ENCODE measurements at places on chromosomes 5 and 9.

DNA sequence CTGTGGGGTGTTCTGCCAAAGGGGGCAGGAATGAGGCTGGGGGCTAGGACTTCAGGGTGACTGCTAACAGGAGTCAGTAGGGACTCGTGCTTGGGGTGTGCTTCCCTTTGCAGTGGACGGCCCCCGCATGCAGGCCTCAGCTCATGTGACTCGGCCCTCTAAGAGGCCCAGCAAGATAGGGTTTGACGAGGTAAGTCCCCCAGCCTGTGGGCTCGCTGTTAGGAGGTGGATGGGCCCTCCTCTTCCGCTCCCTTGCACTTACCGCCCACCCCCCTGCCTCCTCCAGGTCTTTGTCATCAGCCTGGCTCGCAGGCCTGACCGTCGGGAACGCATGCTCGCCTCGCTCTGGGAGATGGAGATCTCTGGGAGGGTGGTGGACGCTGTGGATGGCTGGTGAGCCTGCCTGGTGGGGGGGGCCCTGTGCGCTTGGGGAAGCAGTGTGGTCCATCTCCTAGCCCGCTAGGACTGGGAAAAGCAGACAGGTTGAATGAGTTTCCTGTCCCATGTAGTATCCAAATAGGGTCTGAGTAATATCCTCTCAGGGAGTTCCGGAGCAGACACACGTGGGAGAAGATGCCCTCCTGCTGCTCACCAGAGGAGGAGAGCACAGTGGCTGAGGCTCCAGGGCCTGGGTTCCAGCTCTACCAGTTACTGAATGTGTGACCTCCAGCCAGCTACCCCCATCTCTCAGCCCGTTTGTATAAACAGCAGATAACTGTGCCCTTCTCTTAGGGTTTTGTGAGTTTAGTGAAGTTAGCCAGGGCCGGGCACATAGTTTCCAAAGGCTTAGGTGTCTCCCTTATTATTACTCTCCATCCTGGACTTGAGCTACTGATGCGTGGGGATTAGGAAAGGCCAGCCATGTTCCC is 8.2 kb downstream of the CERCAM start:
- no peak for DNase-seq

DNA sequence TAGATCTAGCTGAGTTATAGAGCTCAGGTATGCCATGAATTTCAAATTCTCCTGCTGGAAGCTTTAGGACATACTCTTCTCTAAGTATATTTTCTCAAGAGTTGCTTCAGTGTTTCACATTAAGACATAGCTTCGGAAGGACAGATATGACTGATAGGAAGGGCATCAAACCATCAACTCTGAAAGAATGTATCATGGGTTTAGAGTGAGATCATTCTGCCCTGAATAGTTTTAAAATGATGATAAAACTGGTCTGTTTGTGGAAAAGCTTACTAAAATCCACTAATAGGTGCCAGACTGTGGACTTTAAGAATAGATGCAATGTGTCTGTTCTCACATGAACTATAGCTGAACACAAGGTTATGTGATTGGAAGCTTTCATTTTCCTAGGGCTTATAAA is 8.4 kb downstream of the SPEF2 start:
- DNase-seq: no peak

DNA sequence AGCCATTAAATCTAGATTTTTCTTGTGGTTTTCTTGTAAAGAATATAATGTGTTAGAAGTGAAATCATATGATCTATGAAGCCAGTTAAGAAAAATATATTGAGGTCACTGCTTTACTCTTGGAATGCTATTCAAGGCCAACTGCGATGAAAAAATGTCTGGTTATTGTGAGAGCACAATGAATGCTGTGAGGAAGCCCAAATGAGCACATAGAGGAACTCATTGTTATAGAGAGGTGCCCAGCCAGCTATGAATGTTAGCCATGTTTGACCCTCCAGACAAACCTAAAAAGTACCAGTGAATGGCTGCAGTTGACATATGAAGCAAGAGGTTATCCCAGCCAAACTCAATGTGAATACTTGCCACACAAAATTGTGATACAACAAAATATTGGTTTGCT is 359.8 kb upstream of the FAM174A start:
- DNase-seq: no peak

- DNase-seq: peak; percentile 74
These were observed 113.3 kb downstream of the SNX18 start for GRCh38 chr5:54630738-54631359.

GRCh38 chr5:71529682-71530081 is 57.5 kb upstream of the MCCC2 start:
- no peak for DNase-seq

- DNase-seq: no peak
These were observed 48.9 kb upstream of the TDRD7 start for GRCh38 chr9:97362777-97363545.

- no peak for DNase-seq
These were observed 186.0 kb downstream of the GOLPH3 start for GRCh38 chr5:31987985-31988710.

DNA sequence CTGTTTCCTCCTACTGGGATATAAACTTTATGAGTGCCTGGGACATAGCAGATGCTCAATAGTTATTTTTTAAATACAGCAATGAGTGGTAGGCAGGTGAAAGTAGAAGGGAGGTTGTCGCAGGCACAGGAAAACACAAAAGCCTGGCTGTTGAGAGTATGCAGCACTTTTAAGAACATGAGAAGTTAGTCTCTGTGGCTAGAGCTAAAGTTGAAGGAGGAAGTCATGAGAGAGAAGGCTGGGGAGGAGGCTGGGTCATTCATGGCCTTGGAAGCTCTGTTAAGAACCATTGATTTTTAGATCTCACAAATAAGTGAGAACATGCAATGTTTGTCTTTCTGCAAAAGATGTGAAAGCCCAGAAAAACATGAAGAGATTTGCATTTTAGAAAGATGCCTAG is 126.7 kb downstream of the PRKACG start:
- no peak for DNase-seq

GRCh38 chr9:95116002-95116807 is 201.3 kb downstream of the FANCC start:
- DNase-seq: no peak

GRCh38 chr5:160240350-160240749 is 11.0 kb downstream of the FABP6 start:
- DNase-seq: no peak

GRCh38 chr5:136563489-136563888 is 198.1 kb upstream of the TRPC7 start:
- no peak for DNase-seq

DNA sequence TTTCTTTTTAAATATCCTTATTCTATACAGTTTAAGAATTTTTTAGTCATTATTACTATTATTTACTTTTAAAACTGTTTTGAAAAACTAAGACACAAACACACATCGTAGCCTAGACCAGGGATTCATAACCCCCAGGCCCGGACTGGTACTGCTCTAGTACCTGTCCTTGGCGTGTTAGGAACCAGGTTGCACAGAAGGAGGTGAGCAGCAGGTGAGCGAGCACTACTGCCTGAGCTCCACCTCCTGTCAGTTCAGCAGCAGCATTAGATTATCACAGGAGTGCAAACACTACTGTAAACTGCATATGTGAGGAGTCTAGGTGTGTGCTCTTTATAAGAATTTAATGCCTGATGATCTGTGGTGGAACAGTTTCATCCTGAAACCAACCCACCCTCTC is 357.0 kb downstream of the PTPRD start:
- DNase-seq: no peak

GRCh38 chr9:7996558-7996957 is 197.0 kb upstream of the DMAC1 start:
- no peak for DNase-seq

DNA sequence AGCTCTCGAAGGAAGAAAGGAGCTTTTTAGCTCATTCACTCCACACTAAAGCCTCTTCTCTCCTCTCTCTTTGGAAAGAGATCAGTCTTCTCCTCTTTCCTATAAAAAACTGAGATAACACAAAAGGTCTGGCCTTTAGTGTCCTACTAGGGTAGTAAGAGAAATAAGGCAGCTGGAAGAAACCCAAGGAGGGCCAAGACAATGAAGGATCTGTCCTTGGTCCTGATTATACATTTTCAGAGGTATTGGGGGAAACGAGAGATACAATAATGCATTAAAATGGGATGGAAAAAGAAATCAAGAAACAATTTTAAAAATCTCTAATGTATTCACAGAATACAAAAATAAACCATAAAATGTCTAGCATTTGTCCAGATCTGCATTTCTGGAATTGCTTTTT is 184.0 kb downstream of the SLF1 start:
- peak; percentile 4 for DNase-seq

DNA sequence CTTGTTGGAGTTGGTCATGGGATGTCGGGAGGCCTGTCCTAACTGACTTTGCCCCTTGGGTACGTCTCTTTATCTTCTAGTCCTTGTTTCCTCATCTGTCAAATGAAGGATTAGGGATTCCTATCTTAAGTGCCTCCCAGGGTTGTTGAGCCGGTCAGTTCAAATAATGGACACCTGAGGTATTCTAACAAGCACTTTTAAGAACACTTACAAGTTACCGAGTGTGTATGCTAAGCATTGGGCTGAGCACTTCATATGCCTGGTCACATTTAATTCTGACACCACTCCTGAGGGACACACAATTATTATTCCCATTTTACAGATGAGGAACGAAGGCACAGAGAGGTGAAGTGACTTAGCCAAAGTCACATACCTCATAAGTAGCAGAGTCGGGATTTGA is 37.1 kb downstream of the CAMK2A start:
- no peak for DNase-seq

- no peak for DNase-seq
These were observed 153.9 kb downstream of the ARRDC3 start for GRCh38 chr5:91229031-91229727.

DNA sequence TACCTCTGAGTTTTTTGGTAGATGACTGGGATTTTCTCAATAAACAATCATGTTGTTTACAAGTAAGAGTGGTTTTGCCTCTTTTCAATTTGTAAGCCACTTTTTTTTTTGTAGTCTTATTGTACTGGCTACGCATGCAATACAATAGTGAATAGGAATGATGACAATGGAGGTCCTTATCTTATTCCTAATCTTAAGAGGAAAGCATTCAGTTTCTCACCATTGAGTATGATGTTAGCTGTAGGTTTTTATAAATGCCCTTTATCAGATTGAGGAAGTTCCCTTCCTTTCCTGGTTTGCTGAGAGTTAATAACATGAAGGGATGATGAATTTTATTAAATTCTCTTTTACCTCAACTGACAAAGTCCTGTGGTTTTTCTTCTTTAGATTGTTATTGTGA is 155.2 kb downstream of the ADAMTSL1 start:
- no peak for DNase-seq

DNA sequence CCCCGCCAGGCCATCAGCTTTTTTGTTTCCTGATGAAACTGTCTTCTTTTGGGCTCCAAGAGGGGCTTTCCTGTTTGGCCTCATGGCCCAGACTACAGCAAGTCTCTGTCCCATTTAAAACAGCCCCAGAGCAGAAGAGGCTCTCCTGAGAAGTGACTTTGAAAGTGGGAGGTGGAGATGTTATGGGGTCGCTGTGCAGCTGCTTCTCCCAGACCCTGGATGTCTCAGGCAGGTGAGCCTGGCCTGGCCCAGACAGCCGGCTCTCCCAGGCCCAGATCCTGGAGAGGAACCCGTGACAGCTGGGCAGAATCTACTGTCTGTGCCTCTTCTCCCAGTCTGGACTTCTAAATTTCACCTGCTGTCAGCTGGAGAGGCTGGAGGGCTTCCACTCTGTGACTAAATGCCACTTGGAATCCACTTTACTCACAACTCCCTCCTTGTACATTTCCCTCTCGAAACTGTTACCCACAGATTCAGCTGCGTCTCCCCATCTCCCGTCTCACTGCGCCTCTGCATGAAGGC is 20.6 kb downstream of the FAM78A start:
- no peak for DNase-seq

DNA sequence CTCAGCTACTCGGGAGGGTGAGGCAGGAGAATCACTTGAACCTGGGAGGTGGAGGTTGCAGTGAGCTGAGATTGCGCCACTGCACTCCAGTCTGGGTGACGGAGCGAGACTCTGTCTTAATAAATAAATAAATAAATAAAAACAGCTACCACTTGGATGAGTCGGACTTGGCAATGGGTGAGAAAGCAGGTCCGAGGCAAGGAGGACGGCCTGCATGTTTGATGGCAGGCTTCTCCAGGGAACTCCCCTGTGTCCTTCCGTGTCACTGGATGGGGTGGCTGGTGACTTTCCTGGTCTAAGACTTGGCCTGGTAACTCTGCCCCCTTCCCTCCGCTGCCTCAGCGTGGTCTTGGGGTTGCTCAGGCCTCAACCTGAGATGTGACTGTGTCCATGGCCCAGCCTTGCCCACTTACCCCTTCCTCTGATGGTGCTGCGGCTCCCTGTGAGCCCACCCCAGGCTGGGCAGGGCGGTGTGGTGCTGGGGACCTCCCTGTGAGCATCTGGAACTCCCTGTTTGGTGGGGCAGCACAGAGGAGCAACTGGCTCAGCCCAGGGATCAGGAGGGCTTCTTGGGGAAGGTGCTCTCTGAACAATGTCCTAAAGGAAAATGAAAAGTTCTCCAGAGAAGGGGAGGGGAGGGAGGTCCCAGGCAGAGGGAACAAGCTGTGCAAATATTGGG is 62.5 kb upstream of the PSD2 start:
- no peak for DNase-seq

- DNase-seq: peak; percentile 38
These were observed 24.7 kb downstream of the SLC6A3 start for GRCh38 chr5:1420211-1421195.

GRCh38 chr5:107826311-107827000 is 155.7 kb upstream of the EFNA5 start:
- no peak for DNase-seq

DNA sequence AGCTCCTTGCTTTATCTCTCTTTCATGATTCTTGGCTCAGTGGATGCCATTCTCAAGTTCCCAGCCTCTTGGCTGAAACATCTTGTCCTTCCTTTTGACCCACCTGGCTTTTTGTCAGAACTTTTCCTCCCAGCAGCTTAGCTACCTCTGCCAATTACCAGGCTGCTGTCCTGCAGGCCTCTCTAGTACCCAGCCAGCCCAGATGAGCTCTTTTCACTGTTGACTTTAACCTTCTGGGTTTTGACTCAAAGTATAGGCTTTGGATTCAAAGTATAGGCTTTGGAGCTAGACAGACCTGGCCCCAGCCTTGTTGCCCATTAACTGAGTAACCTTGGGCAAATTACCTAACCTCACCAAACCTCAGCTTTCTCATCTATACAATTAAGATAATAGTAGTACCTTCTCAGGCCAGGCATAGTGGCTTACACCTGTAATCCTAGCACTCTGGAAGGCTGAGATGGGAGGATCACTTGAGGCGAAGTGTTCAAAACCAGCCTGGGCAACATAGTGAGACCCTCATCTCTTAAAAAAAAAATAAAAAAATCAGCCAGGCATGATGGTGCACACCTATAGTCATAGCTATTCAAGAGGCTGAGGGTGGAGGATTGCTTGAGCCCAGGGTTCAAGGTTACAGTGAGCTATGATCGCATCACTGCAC is 6.6 kb upstream of the TMEFF1 start:
- DNase-seq: no peak

- DNase-seq: peak; percentile 87
These were observed 413 bp downstream of the JADE2 start for GRCh38 chr5:134525683-134526482.

- DNase-seq: no peak
These were observed 102.0 kb upstream of the CDH6 start for GRCh38 chr5:31091501-31091900.

Measured in tongue (tissue), 3 donors.